Adrenal gland (tissue), 19 donors: ENCODE measurements at places on chromosomes 12 and 14.

DNA sequence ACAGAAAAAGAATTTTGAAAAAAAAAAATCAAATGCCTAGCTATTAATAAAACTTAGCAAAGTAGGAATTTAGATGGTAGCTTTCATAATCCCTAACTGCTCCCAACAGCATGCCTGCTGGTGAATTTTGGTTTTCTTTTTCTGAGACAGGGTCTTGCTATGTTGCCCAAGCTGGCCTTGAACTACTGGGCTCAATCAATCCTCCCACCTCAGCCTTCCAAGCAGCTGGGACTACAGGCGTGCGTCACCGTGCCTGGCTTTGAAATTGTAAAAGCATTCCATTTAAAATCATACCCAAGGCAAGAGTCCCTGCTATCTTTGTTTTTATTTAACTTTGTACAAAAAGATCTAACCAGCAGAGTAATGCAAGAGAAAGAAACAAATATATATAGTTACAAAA, 20.7 kb downstream of the FBXO21 start:
- no peak overlapping the region for H3K27ac ChIP-seq
- peaks cover 82% of the 10 kb centered on the region for H3K36me3 ChIP-seq
- no peak overlapping the region for H3K4me3 ChIP-seq
- peaks cover 10% of the 10 kb centered on the region for H3K4me1 ChIP-seq
- DNase-seq = peak; percentile 91
- H3K27me3 ChIP-seq = no peaks in the 10 kb centered on the region

DNA sequence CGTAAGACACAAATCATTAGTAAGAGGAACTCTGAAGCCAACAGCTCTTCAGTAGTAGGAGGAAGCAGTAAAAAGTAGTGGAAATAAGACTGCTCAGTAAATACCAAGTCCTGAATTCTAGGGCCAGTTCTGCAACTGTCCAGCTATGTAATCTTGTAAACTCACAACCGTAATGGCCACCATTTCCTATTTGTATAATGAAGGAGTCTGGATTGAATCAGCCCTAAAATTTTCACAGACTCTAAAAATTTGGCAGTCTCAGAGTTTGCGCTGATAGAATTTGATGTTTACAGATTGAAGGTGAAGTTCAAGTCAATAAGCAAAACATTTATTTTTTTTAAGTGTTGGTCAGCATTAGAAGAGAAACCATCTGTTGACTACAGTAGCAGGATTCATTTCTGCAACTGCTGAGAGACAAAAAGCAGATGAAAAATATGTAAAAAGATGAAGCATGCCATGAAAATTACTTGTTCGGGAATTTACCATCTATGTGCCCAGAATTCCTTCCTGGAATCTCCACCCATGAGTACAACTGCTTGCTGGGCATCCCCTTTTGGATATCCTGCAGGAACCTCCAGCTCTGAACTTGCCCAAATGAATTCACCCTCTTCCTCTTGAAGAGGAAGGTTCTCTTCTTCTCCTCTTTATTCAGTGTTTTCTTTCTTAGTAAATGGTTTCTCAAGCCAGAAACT, 47.5 kb downstream of the GALNT4 start:
- no peak overlapping the region for H3K4me3 ChIP-seq
- H3K27ac ChIP-seq = no peak overlapping the region
- no peak for DNase-seq
- H3K36me3 ChIP-seq = no peaks in the 10 kb centered on the region

DNA sequence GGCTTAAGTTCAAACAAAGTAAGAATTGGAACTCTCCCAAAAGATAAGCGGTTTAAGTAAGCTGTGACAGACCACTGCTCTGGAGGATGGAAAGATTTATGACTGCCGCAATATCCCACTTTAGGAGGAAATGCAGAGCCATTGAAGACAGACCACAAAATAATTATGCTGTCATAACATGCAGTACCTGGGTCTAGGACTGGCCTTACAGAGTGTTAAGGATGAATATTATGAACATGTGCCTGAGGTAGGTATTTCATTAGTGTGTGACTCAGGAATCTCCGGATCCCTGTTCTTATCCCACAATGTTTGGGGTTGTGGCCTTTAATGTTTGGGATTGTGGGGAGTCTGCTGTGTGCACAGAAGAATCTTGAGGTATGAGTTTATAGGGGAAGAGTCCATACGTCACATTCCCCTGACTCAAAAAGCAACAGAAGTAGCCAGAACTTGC, 114.9 kb downstream of the SAMD4A start:
- no peak overlapping the region for H3K27ac ChIP-seq
- peaks cover 15% of the 10 kb centered on the region for H3K4me1 ChIP-seq
- H3K27me3 ChIP-seq = no peaks in the 10 kb centered on the region

- DNase-seq = no peak
- H3K36me3 ChIP-seq = no peaks in the 10 kb centered on the region
- H3K4me3 ChIP-seq = no peak overlapping the region
These were observed 162.7 kb upstream of the AMIGO2 start for GRCh38 chr12:47242426-47242825.

- no peaks in the 10 kb centered on the region for H3K27me3 ChIP-seq
- no peak overlapping the region for H3K4me3 ChIP-seq
- no peak overlapping the region for H3K27ac ChIP-seq
- peak; percentile 71 for DNase-seq
These were observed 66.3 kb downstream of the CLIP1 start for GRCh38 chr12:122356192-122356635.
